Activated naive CD4-positive, alpha-beta T cell treated with anti-CD3 and anti-CD28 coated beads for 36 hours (primary cell): ENCODE measurements at places on chromosomes 13 and 19. TPM values are rescaled to one million over a fixed set of nuclear protein-coding genes. Genes with fewer than 3 reads are reported as not detected.

DNA sequence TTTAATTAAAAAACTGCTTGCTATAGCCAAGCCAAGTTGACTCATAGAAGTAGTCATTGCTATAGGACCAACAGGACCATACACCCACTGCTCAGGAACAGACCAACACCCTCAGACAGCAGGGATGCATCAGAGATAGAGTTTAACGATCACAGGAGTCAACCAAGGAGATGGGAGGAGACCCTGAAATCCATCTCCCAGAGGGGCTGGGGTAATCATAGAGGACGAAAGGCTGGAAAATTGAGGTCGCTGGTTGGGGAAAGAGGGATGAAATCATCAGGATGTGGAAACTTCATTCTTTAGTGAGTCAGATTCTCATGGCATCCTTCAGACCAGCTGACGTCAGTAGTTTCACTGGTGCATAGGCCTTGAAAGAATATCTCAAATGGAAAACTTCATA is 160.4 kb upstream of the GPC6 start:
- no peak for DNase-seq

Gene ZNF761
- 8.7 TPM for total RNA-seq

GRCh38 chr19:43784981-43785808 is 4.4 kb upstream of the KCNN4 start:
- DNase-seq, result peak; percentile 75

- DNase-seq, result no peak
Observed at GRCh38 chr13:108755083-108755482, 125.7 kb downstream of the MYO16 start.

- no peak for DNase-seq
Observed at GRCh38 chr13:31987535-31988170, 43.9 kb upstream of the FRY start.

Gene CKAP2
- 81.3 TPM for total RNA-seq

Gene ZNF146
- total RNA-seq, result 78.2 TPM

Gene ZNF841
- 13.3 TPM for total RNA-seq

Gene ZNF83
- 23.9 TPM for total RNA-seq

Gene KRI1
- 50.2 TPM for total RNA-seq

DNA sequence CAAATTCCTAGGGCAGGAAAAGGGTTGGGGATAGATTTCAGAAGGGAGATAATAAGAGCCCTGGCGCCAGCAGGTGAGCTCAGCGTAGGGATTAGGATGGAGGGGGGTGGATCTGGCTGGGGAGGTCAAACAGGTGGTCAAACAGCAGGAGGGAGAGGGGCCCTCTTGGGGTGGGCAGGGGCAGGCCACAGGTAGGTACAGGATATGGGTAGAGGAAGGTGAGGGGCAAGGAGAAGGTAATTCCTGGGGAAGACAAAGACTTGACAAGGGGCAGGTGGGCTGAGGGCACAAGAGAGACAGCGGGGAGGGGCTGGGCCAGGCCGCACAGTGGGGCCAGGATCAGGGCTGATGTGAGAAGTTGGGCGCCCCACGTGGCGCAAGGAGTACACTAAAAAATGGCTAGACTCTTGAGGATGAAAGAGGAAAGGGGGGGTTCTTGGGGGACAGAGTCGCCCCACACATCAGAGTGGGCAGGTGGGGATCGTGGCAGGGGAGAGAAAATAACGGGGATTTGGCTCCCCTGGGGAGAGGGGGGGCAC is 713 bp downstream of the KRI1 start:
- DNase-seq, result peak; percentile 67

DNA sequence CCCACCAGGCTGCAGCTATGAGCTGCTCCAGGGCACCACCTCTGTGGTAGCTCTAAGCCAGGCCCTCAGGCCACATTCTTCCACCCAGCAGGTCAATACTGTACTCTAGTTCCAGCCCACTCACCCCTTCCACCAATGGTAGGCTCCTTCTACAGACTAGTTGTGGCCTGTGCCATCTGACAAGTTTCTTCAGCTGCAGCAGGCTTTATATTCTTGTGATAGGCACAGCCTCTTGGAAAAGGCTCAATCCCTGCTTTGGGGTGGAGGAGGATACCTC is 8.5 kb downstream of the MICU2 start:
- DNase-seq, result no peak

- DNase-seq, result no peak
Observed at GRCh38 chr19:41278478-41278877, 14.3 kb downstream of the HNRNPUL1 start.

GRCh38 chr19:5337126-5337525 is 3.5 kb downstream of the PTPRS start:
- DNase-seq, result no peak

Gene RETN
- total RNA-seq, result not detected

Gene KCNN4
- total RNA-seq, result 73.7 TPM

Gene OR7D2
- total RNA-seq, result 0.30 TPM

Gene SELENOV
- not detected for total RNA-seq

GRCh38 chr13:77878190-77878589 is 40.4 kb downstream of the EDNRB start:
- DNase-seq, result no peak

DNA sequence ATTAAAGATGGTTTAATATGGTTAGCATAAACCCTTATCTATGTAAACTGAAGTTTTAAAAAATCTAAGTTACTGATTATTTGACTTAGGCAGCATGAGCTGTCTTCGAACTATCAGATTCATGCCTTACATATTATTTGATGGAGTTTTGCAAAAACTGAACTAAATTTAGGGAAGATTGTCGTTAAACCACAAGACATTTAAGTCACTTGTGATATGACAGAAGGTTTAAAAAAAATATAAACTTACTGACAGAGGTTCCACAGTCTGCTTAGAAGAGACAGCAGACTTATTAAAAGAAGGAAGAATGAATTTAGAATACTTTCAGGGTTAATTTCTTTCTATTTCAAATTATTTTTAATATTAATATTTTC is 110.9 kb upstream of the FRY start:
- DNase-seq, result no peak

Gene CEACAM19
- 0.27 TPM for total RNA-seq

GRCh38 chr13:83232626-83233025 is 649.6 kb downstream of the SLITRK1 start:
- no peak for DNase-seq

DNA sequence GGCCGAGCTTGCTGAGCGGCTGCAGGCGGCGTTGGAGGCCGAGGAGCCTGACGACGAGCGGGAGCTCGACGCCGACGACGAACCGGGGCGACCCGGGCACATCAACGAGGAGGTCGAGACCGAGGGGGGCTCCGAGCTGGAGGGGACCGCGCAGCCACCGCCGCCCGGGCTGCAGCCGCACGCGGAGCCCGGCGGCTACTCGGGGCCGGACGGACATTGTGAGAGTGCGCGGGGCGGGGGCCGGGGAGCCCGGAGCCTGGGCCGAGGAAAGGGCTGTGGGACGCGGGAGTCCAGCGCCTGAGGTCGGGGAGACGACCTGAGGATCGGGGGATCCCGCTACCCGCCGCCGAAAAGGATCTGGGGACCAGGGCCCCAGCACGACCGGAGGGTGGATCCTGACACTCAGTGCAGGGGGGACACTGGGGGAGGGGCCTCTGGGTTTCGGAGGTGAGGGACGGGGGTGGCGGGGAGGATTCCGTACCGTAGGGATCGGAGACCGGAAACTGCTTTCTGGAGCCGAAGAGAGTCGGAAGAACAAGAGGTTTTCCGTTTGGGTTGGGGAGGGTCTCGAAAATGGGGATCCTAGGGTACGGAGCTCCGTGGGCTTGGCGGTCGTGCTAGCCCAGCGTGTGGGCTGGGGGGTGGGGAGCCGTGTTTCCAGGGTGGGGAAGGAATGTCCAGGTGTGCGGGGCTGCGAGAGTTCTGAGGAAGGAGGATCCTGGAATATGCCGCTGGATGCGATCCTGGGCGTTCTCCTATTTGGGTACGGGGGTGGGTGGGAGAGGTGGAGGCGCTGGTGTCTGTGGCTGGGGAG is 616 bp downstream of the HNRNPUL1 start:
- peak; percentile 78 for DNase-seq

GRCh38 chr19:14187561-14187960 is 18.4 kb downstream of the ADGRL1 start:
- DNase-seq, result no peak

Gene ZNF490
- 3.9 TPM for total RNA-seq

Gene C19orf73
- total RNA-seq, result 1.5 TPM

GRCh38 chr13:40292108-40292507 is 374.3 kb downstream of the FOXO1 start:
- DNase-seq, result no peak

DNA sequence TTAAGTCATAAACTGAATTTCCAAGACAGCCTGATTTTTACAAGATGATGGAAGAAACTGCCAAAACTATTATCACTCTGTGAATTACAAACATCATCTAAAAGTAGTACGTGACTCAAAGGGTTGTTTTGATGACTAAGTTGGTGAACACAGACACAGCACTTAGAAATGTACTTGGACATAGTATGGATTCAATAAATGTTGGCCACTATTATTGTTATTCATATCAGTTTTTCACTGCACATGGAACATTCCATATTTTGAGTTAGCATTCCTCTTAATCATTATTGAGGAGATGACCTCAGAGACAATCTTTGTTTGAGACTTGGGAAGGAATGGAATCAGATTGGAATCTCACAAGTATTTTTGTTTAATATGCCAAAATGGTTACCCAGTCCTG is 172.9 kb downstream of the OXGR1 start:
- DNase-seq, result no peak

DNA sequence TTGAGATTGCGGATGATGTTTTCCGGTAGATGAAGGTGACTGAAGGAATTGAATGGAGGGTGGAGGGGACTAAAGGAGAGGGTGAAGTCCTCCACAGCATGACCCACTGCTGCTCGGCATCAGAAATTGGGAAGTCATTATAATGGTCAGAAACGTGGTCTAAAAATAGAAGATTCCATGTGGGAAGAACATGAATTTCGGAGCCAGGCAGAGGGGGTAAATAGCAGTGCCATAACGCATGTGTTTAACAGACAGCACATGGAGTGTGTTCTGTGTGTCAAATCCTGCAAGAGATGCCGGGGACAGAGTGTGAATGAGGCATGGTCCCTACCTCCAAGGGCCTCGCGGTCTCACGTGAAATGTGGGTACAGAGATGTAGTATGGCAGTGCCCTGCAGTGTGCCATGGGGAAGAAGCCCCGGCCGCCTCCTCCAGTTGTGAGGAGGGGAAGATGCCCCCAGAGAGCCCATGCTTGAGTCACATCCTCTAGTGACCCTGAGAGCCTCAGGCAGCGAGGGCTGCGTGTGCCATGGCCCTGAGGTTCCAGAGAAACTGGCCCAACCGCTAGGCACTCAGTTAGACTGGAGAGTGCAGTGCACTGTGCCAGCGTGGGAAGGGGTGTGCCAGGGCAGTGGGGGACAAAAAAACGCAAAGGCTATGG is 106.1 kb downstream of the COL4A2 start:
- DNase-seq, result no peak

DNA sequence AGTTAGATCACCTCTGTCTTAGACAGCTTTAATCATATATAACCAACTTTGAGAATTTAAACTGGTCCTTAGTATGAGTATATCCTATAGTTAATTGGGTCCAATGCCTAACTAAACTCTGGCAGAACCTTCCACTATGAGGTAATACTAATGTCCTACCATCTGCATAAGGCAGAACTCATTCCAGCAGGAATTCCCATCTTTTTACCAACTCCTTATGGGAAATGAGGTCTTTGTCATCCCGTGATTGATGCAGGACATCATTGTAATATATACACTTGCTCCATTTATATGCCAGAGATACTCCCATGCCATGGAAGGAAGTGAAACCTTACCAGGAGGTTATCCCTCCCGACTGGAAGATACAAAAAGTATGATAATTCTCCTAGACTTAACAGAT is 2.8 kb downstream of the KCTD4 start:
- DNase-seq, result no peak

- DNase-seq, result no peak
Observed at GRCh38 chr19:51179256-51179655, 37.2 kb downstream of the SIGLEC7 start.

Gene CLIP3
- not detected for total RNA-seq

GRCh38 chr19:16372065-16372915 is 47.7 kb downstream of the KLF2 start:
- peak; percentile 46 for DNase-seq

Gene KLF2
- total RNA-seq, result 0.22 TPM

DNA sequence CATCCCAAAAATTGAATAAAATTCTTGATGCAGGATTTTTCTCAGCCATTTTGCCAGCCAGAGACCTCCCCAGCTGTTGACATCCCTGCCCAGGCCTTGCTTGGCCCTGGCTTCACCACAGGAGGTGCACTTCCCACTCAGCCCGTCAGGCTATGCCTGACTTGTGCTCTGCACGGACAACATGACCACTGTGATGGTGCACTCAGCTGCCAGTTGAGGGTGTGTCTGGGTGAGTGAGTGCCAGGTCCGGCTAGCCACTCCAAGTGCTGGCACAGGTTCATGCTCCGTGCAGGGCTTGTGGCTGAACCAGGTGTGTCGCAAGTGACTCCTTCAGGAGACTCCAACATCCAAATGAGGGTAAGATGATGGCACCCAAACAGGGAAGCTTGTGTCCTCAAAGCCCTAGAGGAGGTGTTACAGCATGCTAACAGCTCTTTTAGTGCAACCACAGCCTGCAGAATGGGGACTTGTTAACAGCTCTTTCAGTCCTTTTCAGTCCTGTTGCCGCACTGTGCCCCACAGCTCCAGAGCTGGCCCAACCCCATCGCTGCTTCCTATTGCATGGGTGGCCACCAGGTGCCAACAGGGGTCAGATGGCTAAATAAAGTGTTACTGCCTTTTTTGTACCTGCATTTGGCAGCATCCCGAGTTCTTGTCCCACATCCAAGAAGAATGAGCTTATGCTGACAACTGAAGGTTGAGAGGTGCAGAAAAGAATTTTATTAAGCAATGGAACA is 380.7 kb downstream of the SLITRK5 start:
- DNase-seq, result no peak

- no peak for DNase-seq
Observed at GRCh38 chr13:102293723-102294122, 108.1 kb downstream of the FGF14 start.

DNA sequence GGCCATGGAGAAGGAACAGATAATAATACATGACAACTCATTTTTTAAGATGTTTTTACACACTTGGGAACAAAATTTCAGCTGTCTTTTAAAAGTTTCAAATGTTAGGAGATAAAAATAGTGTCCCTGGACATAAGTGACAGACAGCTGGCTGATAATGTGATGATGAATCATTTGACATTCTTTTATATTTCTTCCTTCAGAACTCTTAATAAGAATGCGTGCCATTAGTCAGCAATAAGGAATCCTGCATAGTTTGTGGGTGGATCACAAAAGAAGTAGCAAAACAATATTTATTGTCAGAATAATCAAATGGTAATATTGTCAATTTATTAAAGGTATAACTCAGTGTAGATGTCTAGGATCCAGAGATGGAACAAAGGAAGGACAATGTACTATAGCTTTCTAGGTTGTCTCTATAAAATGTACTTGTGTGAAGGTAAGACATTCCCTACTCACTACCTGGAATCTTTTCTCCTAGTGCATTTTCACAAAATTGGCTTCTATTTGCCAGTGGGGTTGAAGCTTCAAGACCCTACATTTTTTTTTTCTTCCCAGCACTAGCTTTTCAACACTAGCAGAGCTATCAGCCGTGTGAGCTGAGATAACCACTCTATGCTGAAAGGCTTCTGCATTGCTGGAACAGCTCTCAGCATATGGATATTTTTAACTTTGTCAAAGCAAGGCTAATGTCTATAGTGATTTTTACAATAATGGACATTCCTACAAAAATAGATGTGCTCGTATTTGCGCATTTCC is 175.6 kb upstream of the SLITRK6 start:
- DNase-seq, result no peak

- DNase-seq, result no peak
Observed at GRCh38 chr19:11138601-11139300, 16.8 kb downstream of the SPC24 start.
